ENCODE measurements at places on chromosomes 11 and 22.

GRCh38 chr22:39293766-39294368, 25.6 kb downstream of the RPL3 start:
- DNase-seq = no peak

GRCh38 chr11:58027341-58027740, 3.4 kb upstream of the OR6Q1 start:
- no peak for DNase-seq

- no peak for DNase-seq
Observed at GRCh38 chr11:47886096-47886495, 37.9 kb upstream of the NUP160 start.

DNA sequence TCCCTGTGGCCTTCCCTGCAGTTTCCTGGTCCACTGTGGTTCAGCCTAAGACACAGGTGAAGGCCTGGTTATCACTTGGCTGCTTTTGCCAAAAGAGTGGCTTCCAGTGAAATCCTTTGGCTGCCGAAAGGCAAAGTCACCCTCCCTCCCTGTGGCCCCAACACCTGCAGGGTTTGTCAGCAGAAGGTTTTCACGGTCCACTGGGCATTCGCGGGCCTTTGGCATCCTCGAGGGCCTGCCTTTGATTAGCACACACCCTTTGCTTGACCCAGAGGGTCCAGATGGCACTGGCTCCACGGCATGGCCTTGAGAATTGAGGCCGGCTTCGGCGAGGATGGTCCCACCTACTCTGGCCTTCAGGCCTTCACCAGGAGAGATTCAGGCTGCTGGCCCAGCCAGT, 35.3 kb downstream of the RTN4R start:
- DNase-seq = no peak

GRCh38 chr22:45181240-45181639, 17.5 kb downstream of the NUP50 start:
- no peak for DNase-seq

- DNase-seq = no peak
Observed at GRCh38 chr11:107716884-107717532, 5.2 kb upstream of the SLN start.

- no peak for DNase-seq
Observed at GRCh38 chr22:44802071-44802700, 49.8 kb downstream of the ARHGAP8 start.

DNA sequence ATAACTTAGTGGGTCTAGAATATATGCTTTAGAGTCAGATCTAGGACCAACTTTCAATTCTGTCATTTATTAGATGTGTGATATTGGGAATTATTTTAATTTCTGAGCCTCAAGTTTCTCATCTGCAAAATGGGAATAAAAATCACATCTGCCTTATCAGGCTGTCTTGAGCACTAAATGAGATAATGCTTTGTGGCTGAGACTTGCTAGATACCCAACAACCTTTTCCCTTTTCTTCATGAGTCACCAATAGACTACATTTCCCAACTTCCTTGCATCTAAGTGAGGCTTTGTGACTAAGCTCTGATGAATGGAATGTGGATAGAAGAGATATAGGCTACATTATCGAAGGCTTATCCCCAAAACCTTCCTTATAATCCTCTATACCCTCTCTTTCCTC, 220.7 kb upstream of the SESN3 start:
- DNase-seq = no peak
